ENCODE measurements at places on chromosomes 1 and 21.

DNA sequence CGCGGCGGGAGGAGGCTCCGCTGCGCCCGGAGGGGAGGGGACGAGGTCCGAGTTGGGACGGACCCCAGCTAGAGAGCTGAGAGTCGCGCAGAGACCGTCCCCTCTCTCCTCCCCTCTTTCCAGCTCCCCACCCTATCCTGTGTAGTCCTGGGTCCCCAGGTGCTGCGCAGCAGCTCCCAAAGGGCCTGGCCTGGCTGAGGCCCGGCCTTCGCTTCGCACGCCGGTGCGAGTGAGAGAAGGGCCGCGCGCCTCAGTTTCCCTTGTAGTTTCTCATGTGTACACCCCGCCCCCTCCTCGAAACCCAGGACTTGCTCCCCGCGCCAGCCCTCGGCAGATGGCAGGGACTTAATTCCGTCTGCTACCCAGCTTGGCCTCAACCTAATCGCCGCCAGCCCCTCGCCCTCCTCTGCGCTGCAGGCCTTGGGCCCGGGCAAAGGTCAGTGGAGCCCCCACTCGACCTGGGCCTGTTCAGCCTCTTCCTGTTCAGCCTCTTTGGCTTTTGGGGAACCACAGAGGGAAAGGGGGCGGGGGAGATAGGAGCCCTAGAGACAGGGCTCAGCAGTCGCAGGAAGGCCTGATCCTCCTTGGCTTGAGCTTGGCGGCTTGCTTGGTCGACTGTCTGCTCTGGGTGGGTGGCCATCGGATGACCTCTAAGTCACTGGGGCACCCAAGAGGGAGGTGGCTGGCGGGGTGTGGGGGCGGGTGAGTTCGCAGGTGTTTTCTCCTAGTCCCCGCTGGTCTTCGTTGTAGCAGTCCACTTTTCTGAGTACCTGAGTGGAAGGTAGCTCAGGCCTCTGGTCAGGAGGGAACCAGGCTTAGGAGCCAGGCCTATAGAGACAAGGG lies 1.0 kb downstream of the ZNF687 start:
- DNase-seq: no peak

DNA sequence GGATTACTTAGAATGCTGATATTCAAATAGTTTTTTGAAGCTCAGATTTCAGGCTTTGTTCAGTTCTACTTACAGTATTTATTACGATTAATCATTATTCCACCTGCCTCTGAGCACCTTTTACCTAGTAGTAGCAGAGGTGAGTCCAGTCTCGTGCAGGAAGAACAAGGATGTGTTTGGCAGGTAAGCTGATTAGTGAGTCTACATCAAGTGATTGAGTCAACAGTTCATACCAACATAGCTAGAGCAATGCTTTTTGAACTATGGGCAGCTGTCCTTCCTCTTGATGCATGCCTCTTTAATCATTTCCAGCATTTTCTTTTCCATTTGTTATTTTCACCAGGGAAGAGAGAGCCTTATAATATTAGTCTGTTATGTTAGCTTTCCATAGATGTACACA lies 838.9 kb downstream of the USP25 start:
- no peak for DNase-seq

GRCh38 chr1:90959352-90960206 lies 62.3 kb downstream of the ZNF644 start:
- no peak for DNase-seq

- DNase-seq: no peak
Observed at GRCh38 chr1:145719230-145720079, at the start of gene CD160. Gene CD160 (plus strand): TSS chr1:145719499. CDS start chr1:145728328, 8,829 bp downstream.

DNA sequence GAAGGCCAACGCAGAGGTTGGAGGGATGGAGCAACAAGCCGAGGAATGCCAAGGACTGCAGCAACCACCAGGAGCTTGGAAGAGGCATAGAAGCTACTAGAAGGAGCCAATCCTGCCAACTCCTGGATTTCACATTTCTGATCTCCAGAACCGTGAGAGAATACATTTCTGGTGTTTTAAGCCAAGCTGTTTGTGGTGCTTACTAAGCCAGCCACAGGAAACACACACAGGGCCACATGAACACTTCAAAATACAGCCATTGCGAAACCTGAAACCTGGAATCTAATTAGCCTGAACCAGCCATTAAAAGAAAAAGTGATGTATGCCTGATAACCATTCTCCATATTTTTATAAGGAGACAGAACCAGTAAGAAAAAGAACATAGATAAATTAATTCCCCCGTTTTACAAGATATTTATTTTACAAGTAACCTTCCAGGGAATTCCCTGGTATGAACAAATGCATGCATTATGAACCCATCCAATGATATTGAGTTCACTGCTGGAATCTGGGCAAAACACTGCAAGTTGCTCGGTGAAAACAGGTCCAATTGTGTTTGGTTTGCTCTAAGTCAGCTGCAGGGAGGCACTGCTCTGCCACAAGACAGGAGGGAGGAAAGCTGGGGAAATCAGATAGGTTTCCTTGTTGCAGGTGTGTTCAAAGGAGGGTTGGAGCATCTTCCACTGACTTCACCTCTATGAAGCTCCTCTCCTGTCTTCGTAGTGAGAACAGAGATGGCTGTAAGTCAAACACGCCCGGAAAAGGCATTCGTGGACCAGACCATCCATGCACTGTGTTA lies 70.2 kb downstream of the ETS2 start:
- no peak for DNase-seq

DNA sequence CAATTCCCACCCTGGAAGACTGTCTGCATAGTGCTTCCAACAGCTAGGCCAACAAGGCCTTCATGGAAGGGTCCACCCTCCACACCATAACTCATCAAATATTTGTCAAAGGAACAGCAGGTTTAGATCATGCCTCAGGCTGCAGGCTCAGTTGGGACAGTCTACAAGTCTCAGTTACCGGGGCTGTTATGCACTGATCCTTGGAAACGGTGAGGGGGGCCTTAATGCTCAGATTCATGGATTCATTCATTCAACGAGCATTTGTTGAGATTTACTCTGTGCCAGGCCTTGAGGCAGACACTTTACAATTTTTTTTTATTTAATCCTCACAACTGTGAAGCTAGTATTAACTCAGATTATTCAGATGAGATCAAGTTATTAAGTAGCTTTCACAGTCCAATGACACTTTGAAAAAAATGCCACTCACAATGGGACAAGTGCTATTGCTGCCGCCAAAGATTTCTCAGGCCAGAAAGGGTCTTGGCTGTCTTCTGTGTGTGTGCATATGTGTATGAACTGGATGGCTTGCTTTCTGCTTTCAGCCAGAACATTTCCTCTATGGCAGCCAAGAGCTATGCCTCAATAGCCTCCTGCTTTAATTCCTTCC lies 8.9 kb upstream of the C1orf216 start:
- no peak for DNase-seq

DNA sequence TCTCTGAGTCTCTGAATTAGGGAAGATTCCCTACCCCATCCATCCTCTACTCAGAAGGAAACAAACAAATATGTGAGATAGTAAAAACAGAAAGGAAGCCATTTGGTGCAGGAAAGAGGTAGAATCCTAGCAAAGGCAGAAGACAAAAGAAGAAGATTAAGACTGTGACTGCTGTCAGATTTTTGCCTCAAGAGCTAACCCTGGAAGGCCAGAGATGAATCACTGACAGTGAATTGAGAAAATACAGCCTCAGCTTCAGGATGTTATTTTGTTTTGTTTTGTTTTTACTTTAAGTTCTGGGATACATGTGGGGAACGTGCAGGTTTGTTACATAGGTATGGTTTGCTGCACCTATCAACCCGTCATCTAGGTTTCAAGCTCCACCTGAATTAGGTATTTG lies 31.7 kb downstream of the DSTYK start:
- no peak for DNase-seq

DNA sequence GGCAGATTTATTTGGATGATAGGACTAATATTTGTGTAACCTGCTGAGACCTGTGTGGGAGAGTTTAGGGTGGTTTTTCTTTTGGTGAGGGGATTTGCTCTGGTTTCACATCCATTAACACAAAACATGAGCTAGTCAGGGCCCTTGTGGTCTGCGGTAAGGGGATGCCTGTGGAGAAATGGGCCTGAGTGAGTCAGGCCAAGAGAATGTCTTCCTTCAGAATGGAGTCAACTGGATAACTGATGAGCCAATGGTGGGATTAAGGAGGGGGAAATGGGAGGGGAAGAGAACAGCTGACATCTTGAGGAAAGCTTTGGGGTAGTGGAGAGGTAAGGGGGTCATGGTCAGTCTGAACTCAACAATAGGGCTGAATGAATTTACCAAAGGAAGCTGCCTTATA lies 13.9 kb downstream of the WNT2B start:
- DNase-seq: no peak

DNA sequence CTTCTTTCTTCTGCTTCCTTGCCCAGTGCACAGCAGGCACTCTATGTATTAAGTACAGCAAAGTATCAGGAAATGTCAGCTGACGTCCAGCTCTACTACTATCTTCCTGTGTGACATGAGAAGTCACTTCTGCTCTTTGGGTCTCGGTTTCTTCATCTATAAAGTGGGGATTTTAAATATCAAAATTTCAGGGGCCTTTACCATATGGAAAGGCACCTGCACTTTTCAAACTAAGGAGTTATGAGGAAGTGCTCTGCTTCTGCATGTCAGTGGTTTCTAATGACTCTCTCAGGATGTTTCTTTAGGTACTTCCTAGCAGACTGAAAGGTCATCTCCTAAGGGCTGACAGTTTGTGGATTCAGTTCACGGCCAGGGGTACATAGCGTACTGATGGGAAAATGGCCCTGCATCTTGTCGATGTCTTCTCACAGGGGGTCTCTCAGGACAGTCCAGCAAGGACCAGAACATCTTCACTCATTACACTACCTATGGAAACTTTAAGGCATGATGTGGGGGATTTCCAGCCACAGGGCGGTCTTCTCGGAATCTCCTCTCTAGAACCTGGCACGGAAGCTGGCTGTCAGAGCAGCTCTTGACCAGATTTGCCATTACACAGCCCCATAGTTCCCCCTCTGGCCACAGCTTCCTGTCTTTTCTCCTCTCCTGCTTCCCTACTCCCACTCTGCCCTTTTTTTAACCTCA lies 42.0 kb upstream of the MTF1 start:
- DNase-seq: no peak

DNA sequence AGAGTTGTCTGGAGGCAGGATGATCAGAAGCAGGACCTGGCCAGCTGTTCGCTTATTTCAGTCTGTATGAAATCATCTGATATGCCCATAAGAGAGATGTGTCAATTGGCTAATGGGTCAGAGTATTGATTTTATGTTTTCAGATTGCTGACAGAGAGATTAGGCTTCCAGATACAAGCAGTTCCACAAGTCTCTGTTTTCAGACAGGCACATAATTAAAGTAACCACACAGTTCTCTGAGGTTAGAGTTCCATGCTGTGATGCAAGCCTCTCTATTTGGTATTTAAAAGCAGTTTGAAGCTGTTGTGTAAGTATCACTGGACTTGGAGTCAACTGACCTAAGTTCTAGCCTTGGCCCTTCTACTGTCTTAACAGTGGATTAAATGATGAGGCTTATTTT lies 50.1 kb downstream of the ATF6 start:
- no peak for DNase-seq

DNA sequence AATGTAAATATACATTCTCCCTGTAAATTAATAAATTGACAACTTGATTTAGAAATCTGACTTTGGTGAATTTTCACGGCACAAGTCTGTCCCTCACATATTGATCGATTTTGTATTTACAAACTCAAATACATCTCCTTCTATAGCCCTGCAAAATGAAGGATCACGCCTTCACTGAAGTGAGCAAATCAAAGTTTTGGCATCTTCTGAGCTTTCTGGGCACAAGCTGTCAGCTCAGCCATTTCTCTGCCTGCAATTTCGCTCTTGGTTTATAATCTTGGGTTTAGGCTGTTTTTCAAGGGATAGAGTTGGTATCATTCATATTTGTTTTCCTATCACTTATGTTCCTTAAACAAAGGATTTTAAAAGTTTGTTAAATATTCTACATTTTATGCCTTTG lies 25.8 kb downstream of the ANP32E start:
- no peak for DNase-seq

DNA sequence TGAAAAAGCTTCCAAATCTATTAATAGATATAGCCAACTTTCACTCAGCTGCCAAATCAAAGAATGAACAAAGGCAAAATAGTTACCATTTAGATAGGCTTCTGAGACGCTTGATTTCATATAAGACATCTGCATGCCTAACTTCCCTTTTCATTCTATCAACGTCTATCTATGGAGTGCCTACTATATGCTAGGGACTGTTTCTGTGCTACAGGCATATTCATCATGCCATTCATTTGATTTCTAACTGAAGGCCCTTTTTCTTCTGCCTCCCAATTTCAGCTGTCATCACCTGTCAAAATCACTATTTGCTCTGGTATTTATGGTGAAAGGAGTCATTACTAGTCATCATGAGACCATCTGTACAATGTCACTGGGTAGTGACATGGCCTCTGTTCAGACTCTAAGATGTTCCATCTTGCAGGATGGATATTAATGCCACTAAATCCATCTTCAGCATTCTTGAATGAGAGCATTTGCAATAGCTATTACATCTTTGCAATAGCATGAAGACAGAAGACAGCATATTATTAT lies 4.3 kb upstream of the KRTAP13-1 start:
- DNase-seq: no peak

All from stimulated activated CD8-positive, alpha-beta memory T cell treated with anti-CD3 and anti-CD28 coated beads, Interleukin-4, amount 100 ng/mL, for 1 hour (primary cell).